IPS DF 19.7 (cell line): ENCODE measurements at places on chromosomes 1 and 21.

- DNase-seq = no peak
Measured at GRCh38 chr1:26972821-26973220, 12.6 kb upstream of the KDF1 start.

- no peak for DNase-seq
Measured at GRCh38 chr1:180266275-180267210, 36.5 kb downstream of the LHX4 start.

DNA sequence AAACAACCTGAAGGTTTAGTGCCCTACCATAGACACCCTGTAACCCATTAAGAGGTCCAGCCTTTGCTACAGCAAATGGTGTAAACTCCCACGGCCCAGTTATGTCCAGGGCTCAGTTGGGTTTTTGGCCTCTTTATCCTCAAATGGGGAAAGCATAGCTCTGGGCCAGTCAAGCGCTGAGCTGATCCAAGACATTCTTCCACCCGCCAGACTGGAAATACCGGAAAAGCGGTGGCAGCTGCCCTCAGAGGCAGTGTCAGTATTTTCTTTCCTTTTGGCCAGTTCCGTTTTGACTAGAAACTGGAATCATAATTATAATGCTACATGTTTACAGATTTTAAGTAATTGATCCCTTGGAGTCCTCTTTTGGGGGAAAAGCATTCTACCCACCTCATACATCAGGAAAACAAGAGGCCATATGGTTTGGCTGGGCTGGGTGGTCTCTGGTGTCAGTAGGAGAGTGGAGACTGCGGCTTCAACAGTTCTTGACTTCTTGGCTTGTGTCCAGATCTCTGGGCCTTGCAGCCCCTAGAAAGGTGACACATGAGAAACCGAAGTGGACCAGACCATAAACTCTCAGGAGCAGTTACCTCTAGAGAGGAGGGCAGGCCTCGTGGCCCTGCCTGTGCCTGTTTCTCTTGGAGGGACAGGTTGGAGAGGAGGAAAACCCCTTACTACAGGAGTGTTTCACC is 30.2 kb upstream of the CLDN14 start:
- DNase-seq = no peak

DNA sequence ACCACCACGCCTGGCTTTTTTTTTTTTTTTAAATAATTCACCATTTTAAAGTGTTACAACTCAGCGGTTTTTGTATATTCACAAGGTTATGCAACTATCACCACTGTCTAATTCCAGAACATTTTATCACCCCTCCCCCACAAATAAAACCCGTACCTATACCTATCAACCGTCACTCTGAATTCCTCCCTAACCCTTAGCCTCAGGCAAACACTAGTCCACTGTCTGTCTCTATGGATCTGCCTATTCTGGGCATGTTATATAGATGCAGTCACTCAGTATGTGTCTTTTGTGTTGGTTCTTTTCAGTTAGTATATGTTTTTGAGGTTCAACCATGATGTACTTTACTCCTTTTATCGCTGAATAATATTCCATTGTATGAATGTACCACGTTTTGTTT is 19.3 kb upstream of the GRHL3 start:
- DNase-seq = no peak
